ENCODE measurements at places on chromosomes 4 and X.

DNA sequence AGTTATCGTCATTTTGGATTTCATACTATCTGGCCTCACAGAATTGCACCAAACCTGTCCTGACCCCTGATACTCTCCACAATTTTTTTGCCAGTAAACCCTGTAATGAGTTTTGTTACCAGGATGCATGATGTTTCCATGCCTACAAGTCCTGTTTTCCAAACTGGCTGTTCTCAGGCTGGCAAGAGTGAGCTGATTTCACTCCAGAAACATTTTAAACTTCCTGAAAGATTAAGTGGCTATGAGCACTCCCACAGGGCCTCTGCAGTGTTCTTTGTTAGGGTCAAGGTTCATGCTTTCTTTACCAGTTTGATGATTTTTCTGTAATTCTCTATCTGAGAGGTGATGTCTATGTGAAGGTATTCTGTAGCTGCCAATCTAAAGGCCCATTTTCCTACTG is 31.7 kb upstream of the PDLIM3 start:
- DNase-seq = no peak

GRCh38 chrX:80792205-80792604 is 17.5 kb downstream of the BRWD3 start:
- DNase-seq = no peak

- DNase-seq = no peak
Observed at GRCh38 chr4:41939016-41939626, 3.9 kb downstream of the TMEM33 start.

DNA sequence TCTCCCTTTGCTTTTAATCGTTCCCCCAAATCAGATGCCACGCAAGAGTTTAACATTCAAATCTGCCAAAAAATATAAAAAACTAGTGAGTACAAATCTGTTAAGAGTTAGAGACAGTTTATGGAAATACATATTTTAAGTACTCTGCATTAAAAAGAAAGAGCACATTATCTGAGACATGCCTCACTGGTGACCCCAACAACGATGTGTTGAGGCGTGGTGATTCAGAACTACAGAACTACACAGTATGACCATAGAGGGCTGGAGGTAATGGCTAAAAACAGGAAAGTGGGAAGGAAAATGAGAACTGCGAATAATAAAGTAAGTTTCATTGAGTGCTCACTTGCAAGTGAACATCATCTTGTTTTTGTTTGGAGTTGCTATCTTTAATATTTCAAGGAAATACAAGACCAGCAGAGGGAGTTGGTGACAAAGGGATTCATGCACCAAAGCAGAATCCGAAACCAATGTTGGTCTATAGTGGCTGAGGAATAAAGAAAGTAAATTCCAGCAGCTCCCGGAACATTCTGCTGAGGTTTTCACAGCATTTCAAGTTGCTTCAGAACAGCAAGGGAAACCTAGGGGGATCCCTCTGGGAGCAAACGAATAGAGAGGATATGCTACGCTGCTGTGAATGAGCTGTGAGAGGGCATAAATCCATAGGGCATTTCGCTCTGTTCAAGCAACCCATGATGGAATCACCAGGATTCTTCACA is 92.2 kb downstream of the DCHS2 start:
- no peak for DNase-seq

DNA sequence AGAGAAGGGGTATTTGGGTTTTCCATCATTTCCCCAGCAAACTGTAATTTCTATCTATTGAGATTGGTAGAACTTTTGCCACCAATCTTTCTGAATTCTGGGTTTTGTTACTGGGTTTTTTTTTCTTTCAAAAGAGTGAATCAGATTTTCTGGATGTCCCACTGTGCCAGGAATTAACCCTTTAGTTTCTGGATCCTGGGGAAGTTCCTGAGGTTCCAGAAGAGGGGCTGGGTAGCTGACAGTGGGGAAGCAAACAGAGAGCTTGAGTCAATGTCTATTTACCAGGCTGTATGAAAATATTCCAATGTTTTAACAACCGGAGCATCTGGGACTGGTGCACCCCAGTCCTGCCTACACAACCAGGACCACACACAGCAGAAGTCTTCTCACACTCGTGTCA is 25.8 kb upstream of the SOD3 start:
- no peak for DNase-seq

DNA sequence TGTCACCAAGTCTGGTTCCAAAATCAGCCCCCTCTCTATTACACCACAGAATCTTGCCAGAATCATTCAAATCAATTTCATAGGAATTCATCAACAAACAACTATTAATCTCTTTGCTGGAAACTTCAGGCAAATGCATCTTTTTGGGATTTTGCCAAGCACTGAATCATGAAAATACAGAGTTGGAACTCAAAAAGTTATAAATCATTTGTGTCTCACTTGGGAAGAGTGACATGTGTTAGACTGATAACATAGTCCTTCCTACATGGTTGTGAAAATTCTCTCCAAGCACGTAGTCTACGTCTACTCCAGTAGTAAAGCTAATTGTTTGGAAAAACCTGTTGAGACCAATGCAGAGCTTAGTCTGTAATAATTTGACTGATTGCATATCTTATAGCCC is 19.0 kb downstream of the CXCL8 start:
- DNase-seq = no peak

DNA sequence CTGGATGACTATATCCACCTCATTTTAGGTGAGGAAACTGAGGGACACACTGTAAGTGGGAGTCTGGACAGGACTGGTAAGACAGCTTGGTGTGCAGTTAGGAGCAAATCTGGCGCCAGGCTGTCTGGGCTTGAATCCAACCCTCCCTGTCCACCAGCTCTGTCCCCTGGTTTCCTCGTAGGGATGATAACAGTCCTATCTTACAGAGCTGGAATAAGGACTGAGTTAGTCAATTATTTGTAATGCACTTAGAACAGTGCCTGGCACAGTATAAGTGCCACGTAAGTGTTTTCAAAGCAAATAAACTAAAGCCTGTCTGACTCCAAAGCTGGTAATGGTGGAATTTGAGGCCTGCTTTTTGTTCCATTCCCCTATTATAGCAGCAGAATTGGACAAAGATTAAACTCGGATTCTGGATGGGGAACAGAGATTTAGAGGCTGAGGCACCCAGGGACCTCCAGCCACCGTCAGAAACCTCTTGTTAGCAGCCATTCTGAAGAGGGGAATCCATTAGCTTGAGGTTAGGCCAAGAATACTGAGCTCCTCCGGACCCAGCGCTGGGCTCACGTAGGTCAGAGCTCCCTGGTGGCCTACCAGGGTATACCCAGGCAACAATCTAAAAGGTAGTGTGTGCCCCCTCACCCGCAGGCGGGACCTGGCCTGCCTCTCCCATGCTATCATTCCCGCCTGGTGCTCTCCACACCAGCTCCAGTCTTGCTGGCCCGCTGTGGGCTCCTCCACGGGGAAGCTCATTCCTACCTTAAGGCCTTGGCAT is 102.1 kb downstream of the UCHL1 start:
- no peak for DNase-seq

Data from vagina (tissue), 2 donors.